Stimulated activated effector memory CD8-positive, alpha-beta T cell treated with anti-CD3 and anti-CD28 coated beads, Interleukin-12 subunit alpha, Interleukin-12 subunit beta, amount 100 ng/mL, for 72 hours (primary cell): ENCODE measurements at places on chromosomes 5 and 9.
A peak's percentile ranks its signal among the peaks of the same experiment; 100 is the strongest.

DNA sequence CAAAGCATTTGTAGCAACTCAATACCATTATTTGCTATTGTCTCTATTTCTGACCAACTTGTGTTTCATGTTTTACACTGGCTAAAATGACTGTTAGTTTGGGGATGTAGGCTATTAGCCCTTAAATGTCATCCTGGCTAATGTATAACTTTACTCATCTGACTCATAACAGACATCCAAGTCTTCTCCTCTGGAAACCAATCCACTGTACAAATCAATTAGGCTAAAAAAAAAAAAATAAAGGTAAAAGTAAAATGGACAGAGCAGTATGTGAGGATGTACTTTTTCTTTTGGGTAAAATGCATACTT, 20.6 kb downstream of the MEGF9 start:
- DNase-seq = no peak

GRCh38 chr9:38347271-38347671, 45.2 kb upstream of the ALDH1B1 start:
- no peak for DNase-seq

GRCh38 chr5:81166430-81166829, 66.7 kb upstream of the CKMT2 start:
- no peak for DNase-seq

DNA sequence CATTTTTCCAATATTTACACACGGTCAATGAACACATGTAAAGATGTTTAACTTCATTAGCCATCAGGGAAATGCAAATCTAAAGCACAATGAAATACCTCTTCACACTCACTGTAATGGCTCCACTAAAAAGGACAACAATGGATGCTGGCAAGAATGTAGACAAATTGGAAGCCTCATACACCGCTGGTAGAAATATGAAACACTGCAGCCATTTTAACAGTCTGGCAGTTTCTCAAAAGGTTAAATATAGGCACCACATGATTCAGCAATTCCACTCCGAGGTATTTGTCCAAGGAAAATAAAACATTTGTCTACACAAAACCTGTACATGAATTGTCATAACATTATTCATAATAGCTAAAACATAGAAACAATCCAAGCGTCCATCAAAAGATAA, 20.0 kb downstream of the RNF145 start:
- no peak for DNase-seq

DNA sequence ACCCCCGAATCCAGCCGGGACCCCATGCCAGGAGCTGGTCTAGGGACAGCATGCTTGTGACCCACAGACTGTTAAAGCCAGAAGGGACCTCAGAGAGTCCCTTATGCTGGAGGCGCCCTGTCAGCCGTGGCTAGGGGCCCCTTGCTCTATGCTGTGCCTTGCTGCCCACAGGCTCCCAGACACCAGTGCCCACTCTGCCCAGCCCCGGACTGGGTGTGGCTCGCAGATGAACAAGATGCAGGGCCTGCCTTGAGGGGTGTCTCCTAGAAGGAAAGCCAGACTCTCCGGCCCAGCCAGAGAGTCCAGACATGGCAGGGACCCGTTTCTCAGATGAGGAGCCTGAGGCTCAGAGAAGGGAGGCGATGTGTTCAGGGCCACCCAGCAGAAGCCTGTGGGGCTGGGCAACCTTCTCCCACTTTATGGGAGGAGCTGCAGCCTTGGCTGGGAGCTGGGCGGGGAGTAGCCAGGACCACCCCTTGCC, 85.7 kb downstream of the LMX1B start:
- DNase-seq = no peak

GRCh38 chr5:64790210-64790609, 21.5 kb downstream of the CWC27 start:
- DNase-seq = no peak

DNA sequence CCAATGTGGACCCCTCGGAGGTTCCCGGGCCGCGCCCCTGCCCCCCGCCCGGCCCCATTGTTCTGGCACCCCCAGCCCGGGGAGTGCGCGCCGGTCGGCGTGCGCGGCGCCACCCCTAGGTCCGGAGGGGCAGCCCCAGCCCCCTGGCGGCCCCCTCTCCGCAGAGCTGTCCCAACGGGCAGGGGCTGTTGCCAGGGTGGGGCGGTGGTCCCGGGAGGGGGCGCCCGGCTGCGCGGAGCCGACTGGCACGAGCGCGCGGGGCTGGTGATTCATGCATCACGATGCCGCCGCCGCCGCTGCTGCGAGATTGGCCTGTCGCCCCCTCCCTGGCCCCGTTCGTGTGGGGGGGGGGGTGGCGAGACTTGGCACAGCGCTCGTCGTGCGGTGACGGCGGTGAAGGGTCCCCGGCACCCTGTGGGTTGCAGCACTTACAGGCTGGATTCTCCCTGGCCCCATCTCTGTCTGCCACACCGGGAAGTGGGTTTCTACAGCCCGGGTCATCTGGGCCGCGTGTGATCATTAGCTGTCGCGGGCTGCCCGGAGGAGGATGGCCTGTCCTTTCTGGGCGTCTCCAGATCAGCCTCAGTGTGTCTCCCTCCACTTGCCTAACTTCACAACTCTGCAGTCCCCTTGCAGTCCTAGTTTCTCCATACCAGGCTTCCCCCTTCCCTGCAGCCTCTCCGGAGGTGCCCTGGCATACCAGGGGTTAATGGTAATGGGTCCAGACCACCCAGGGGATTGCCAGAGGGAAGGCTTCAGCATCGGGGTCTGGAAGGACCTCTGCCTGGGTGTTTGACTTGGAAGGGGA, 858 bp downstream of the NCS1 start:
- DNase-seq = peak; percentile 16

DNA sequence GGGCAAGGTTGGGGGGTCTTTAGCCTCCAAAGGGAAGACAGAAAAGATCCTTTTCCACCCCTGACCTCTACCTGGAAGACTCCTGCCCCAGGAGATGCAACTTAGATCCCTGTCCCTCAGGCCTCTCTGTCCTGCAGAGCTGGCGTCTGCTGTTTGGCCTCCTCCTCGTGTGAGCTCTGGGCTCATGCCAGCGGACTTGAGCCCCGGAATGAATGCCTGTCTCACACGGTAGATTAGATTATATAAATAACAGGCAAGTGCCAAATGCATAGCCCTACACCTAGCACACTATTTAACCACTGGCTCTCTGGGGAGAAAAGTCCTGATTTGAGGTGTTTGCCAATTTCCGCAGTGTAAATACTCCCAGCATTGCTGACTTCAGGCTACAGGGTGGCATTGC, 1.4 kb upstream of the WNK2 start:
- no peak for DNase-seq

DNA sequence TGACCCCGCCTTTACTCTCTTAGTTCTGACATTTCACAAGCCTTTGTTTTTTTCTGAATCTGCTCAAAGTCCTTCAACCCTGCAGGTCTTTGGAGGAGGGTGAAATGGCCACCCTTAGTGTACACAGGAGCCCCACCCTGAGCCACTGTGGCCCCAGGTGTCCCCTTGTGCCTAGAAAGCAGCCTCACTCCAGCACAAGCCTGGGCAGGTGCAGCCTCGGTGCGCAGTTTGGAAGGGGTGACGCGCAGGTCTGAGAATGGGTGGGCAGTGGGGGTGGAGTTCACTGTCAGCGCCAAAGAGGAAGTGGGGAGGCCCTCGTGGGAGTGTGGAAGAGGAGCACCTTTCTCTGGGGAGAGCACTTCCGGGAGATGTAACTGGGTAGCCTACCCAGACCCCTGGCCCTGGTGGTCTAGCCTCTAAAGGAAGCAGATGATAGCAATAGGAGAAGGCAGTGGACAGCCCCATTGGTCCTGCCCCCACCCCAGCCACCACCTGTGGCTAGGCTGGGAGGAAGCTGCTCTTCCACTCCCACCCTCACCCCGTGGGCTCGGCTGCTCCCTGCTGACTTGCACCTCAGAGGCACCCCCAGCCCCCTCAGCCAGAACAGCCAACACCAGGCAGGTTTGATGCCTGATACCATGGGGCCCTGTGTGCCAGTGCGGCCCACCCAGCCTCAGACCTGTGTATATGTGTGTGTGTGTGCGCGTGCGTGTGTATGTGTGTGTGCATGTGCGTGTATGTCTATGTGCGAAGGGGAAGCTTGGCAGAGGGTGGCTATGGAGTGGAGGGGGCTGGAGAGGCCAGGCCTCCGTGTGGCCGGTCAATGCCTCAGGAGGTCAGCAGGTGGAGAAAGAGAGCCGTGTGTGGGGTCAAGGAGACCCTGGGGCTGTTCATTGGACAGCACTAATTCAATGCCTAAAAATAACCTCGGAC, 16.8 kb upstream of the DAB2IP start:
- no peak for DNase-seq
